Stimulated activated CD4-positive, alpha-beta T cell treated with anti-CD3 and anti-CD28 coated beads, Interleukin-1b, Interleukin-23, amount 100 ng/mL, for 48 hours (primary cell): ENCODE measurements at places on chromosomes 3 and 15.
A peak's percentile ranks its signal among the peaks of the same experiment; 100 is the strongest.

GRCh38 chr15:37758412-37758811, 176.0 kb upstream of the TMCO5A start:
- DNase-seq: no peak

- DNase-seq: no peak
These were observed 53.7 kb downstream of the NKIRAS1 start for GRCh38 chr3:23863060-23863459.

GRCh38 chr15:73927003-73927475, 777 bp downstream of the LOXL1 start:
- peak; percentile 39 for DNase-seq

DNA sequence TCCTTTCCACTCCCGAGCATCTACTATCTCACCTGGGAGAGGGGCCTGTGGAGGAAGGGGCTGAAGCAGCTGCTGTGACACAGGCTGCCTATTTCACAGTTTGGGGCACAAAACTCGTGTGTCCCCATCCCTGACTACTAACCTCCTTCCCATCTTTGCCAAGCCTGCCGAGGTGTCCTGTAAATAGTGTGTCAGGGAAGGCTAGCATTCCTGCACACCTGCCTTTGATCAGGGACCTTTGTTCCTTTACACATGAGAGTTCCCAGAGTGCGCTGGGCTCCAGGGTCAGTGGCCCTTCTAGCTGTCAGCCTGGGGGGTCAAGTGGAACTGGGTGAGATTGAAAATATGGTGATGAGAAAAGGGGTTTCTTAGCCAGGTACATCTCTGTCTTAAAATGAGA, 13.0 kb upstream of the TF start:
- no peak for DNase-seq

DNA sequence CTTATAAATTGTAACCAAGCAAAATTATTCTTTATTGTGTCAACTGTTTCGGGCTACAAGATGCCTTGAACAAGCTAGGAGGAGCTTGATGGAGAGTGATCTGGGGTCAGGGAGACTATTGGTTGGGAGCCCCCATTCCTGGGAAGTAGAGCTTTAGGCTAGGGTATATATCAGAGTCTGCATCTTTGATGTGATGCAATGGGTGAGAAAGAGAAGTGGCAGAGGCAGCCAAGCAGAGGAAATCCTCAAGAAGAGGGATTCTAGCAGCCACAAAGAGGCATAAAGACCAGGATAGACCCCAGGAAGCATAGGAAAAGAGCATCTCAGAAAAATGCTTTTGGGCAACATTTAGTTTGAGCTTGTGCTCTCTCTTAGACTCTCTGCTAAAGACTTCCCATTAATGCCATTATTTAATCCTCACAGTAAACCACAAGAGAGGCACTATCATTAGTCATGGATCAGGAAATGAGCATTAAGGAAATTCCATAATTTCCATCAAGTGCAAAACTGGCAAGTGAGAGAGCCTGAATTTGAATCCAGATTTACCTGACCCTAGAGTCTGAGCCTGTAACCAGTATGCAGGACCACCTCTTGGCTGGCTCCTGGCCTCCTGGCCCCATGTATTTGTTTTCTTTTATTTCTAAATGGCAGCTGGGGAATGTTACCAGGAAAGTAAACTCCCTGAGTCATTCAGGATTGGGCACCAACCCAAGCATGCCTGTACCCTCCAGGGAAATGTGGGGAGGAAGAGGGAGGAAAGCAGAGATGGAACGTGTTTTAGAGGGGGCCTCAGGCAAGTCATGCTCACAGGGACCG, 118.7 kb downstream of the RPL22L1 start:
- no peak for DNase-seq

GRCh38 chr15:88382482-88382983, 84.7 kb downstream of the MRPL46 start:
- no peak for DNase-seq

- DNase-seq: no peak
These were observed 175.6 kb downstream of the AKAP13 start for GRCh38 chr15:85555875-85556617.

DNA sequence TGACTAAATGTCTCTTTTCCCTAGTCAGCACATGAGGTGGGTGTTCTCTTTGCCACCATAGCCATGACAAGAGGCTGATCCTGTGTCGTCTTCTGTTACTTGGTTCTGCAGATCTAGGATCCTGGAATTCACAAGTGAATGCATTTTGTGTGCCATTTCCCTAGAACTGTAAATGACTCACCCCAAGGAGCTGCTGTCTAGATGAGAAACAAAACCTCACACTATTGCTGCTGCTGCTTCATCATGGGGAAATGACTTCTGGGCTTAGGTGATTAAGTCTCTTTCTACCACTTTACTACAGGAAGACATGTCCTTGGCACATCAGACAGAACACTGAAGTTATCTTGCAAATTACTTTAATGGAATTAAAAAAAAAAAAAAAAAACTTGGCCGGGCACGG, 54.9 kb downstream of the SLCO3A1 start:
- peak; percentile 11 for DNase-seq
